ENCODE measurements at places on chromosomes 2 and 18.
A peak's percentile ranks its signal among the peaks of the same experiment; 100 is the strongest.

- DNase-seq, result no peak
Measured at GRCh38 chr18:10416065-10416464, 38.4 kb upstream of the APCDD1 start.

DNA sequence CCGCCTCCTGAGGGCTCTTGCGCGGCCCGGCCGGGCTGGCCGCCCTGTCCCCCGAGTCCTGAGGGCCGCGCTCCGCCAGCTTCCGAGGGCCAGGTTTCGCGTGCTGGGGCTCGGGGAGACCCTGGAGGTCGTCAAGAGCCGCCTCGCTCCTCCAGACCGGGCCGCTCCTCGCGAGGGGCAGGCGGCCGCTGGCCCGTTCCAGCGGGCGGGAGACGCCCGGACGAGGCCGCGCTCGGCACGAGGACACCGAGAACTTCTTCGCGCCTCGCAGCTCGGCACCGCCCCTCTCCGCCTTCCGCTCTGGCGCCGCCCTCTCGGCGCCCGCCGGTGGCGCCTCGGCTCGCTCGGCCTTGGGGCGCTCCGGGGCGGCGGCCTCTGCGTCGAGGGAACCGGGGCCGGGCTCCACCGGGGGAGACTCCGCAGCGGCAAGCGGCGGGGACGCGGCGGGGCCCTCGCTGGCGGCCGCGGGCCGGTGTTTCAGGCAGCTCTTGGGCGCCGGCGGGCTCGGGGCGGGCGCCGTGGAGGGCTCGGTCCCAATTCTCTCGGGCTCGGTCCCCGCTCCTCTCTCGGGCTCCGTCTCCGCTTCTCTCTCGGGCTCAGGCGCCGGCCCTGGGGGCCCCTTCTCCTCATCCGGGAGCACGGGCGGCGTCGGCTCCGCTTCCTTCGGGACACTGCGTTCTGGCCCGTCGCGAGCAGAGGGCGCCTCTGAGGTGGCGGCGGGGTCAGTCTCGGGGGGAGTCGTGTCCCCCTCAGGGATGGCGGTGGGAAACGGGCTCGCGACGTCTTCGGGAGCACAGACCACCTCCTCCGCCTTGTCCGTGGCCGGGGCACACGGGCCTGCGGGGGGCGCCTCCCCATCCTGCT, 91.6 kb upstream of the MGAT4A start:
- DNase-seq, result no peak

- DNase-seq, result no peak
Measured at GRCh38 chr2:232879618-232880494, 9.8 kb downstream of the SNORC start.

GRCh38 chr2:31260870-31261269, 26.9 kb downstream of the EHD3 start:
- no peak for DNase-seq

GRCh38 chr2:66014450-66014849, 420.5 kb upstream of the MEIS1 start:
- DNase-seq, result no peak

DNA sequence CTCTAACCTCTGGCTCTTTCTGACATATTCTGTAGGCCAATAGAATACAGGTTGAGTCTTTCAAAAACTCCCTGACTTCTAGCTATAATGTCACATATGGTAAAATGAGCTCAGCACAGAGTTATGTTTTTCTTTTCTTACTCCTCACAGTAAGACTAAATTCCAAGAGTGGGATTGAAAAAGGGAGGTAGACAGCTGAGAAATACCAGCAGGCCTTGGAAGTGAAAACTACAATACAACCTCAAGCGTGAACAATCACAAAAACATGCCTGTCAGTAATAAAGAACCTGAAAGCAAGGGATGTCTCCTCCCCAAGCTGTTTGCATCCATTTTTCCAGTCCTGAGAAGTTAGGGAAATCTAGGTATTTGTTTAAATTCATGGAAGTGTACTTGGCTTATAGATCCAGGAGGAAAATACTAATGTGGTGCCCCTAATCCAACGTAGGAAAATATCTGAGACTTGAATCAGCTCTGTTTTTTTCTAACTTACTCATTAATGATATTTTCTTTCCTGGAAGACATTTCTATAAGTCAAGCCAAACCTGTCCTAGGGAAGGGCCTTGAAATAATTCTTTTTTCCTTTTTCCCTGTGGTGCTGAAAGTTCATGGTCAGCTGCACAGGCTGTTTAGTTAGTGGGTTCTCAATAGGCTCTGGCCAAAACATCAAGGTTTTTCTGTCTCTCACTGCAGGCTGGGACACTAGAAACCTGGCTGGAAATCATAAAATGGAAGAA, 167.9 kb upstream of the SPATS2L start:
- DNase-seq, result no peak

DNA sequence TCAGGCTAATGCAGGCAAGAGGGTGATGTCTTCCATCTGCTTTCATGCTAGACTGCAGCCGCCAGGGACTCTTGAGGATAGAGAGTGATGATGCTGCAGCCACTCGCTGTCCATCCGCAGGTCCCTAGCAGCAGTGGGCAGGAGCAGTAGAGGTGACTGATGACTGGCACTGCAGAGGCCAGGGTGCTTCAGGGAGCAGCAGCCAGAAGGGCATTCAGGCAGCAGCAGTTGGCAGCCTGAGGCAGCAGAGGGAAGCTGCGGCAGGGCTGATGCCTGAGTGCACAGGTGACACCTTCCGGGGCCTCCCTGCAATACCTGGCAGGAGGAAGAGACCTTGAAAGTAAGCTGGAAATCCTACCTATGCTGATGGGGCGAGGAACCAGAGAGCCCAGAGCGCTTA, 214.2 kb downstream of the ICOS start:
- no peak for DNase-seq

GRCh38 chr2:152097290-152097800, 1.5 kb downstream of the CACNB4 start:
- peak; percentile 59 for DNase-seq

DNA sequence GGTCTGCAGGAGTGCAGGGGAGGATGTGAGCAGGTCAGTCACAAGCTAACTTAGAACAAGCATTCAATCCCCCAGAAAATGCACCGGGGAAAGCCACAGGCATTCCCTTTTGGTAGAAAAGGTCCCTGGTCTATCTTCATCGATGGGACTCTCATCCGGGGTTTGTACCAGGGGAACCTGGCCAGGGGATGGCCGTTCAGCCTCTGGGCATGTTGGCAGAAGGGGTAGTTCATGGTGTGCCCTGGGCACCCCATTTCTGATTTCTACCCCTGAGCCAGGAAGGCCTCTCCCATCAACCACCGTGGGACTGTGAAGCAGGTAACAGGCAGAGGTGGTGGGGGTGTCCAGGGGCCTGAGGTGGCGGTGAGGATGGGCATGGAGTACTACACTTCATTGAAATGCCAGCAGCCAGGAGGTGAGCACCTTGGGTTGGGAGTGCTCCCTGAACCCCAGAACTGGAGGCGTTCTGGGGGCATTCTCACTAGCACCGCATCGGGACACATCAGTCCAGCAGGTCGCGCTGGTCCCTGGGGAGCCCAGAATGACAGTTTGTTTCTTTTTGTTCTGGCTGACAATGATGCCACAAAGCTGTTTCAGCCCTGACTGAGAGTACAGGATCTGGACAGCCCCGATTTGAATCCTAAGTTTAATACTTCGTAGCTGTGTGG, 172.3 kb downstream of the SMAD7 start:
- DNase-seq, result no peak

DNA sequence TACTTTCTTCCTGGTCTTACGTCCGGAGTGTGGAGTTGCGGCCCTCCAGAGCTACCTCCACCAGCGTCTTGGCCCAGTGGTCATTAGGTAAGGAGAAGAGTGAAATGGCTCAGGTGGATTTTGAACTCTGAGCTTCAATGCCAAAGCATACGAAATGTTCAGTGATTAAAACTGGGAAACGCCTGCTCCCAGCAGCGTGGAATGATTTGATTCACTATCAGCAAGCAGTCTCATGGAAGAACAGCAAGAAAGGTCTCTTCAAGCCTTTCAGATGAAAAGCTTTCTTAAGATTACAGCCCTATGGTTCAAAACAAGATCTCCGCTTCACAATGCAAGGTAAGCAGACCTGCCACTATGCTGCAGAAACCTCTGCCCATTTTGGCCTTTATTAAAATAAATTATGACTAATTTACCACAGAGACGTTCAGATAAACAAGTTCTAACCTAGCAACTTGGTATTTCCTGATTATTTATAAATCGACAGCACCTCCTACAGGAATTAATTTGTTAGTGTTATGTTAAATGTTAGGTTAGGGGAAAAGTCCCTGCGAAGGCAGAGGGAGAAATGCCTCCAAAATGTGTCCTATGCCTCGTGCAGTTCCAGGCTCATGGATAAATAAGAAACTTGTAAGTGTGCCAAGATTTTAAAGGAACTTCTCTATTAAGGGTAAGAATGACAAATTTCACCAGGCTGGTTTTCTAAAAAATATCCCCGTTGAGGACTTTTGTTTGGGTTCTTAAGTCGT, 10.1 kb downstream of the SP9 start:
- peak; percentile 55 for DNase-seq

- DNase-seq, result peak; percentile 31
Measured at GRCh38 chr2:174683392-174683759, 80.9 kb downstream of the CHRNA1 start.

DNA sequence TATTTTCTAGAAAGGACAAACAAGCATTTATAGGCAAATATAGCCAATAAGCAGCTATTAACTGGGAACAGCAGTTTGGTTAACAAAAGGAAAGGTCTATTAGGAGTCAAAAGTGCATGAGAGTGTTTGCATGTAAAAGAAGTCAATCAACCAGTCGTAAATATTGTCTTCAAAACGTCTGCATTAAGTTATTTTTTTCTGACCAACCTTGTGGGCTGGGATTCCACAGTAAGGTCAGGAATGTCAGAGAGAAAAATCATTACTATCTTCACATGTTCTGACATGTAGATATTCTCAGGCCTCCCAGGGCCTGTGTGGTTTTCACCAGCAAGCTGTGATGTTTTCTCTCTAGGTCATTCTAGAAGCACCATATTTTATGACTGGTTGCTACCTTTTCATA, 922.5 kb downstream of the SUCLG1 start:
- no peak for DNase-seq

DNA sequence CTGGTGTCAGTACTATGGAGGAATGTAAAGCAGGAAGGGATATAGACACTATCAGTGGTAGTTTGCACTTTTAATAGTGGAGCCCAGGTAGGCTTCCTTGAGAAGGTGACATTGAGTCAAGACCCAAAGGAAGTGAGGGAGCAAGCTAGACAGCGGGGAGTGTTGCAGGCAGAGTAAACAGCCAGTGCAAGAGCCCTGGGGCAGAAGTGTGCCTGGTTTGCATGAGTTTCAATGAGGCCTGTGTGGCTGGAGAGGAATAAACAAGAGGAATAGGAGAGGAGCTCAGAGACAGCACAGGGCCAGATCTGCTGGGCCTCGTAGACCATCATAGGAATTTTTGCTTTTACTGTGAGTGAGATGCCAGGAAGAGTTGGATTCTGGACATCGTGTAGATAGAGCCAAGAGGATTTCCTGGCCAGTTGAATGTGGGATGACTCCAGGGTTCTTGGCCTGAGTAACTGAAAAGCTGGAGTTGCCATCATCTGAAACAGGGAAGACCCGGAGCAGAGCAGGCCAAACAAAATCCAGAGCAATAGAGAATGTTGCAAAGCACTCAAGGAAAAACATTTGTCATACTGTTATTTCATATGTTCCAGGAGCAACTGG, 102.5 kb downstream of the SP3 start:
- DNase-seq, result no peak
